ENCODE measurements at places on chromosomes 5 and 9. TPM values are rescaled to one million over a fixed set of nuclear protein-coding genes. Genes with fewer than 3 reads are reported as not detected.

The ARHGEF39 gene
- total RNA-seq = 0.07 TPM

The ORM2 gene
- not detected for total RNA-seq

The BARHL1 gene
- total RNA-seq = not detected

The WWC1 gene
- 0.25 TPM for total RNA-seq

The ADCY2 gene
- 82.6 TPM for total RNA-seq

The TDRD7 gene
- total RNA-seq = 4.9 TPM

The ADAMTS2 gene
- total RNA-seq = 2.4 TPM

The TUSC1 gene
- total RNA-seq = 5.7 TPM

The PCDHGC4 gene
- total RNA-seq = 0.36 TPM

The SH3TC2 gene
- 1.1 TPM for total RNA-seq

The LEAP2 gene
- total RNA-seq = 0.61 TPM

The GALNT12 gene
- 0.29 TPM for total RNA-seq

The NR6A1 gene
- total RNA-seq = 2.0 TPM

The OR1Q1 gene
- not detected for total RNA-seq

The GARNL3 gene
- total RNA-seq = 4.8 TPM

The NXNL2 gene
- not detected for total RNA-seq

The CHD1 gene
- total RNA-seq = 24.5 TPM

The FAM163B gene
- total RNA-seq = not detected

The PALM2AKAP2 gene
- total RNA-seq = 16.6 TPM

The PTPRD gene
- 0.66 TPM for total RNA-seq

The IFNK gene
- total RNA-seq = not detected

The FABP6 gene
- total RNA-seq = not detected

The ITK gene
- total RNA-seq = 0.30 TPM

The LURAP1L gene
- 2.8 TPM for total RNA-seq

The NR4A3 gene
- total RNA-seq = 21.3 TPM

The MEIKIN gene
- total RNA-seq = not detected

The ADRB2 gene
- 9.8 TPM for total RNA-seq

All from psoas muscle (tissue), 8 donors.